ENCODE measurements at places on chromosomes 4 and X.

- no peak for DNase-seq
Measured at GRCh38 chr4:140642674-140643437, 74.1 kb upstream of the UCP1 start.

DNA sequence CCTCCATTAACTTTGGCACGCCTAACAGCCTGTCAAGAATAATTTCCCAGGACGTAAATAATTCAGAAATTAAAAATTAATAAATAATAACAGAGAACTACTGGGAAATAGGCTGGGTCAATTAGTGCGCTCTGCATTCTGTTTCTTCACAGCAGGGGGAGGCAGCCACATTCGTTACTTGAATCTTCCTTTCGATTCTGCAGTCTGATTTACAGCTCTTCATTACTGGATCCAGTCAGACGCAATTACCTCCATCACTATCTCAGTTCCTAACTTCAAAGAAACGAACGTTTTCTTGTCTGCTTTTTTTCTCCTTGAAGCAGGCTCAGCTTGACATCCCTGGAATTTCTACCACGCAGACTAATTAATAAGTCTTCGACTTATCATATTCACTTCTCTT is 9.0 kb upstream of the RPL34 start:
- no peak for DNase-seq

DNA sequence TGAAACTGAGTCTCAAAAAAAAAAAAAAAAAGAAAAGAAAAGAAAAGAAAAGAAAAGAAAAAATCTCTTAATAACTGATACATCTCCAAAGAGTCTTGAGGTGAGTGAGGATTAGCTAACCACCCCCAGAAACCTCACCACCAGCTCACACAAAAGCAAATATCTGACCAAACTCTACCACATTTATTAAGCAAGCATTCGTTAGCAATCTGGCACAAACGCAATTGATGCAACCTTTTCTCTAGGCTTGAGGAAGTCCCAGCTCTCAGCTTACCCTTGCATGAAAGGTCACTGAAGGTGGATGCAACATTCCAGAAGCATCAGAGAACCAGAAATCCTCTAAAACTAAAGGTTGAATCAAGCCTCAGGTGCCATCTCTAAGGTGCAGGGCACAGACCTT is 231.9 kb upstream of the BCOR start:
- DNase-seq, result no peak

DNA sequence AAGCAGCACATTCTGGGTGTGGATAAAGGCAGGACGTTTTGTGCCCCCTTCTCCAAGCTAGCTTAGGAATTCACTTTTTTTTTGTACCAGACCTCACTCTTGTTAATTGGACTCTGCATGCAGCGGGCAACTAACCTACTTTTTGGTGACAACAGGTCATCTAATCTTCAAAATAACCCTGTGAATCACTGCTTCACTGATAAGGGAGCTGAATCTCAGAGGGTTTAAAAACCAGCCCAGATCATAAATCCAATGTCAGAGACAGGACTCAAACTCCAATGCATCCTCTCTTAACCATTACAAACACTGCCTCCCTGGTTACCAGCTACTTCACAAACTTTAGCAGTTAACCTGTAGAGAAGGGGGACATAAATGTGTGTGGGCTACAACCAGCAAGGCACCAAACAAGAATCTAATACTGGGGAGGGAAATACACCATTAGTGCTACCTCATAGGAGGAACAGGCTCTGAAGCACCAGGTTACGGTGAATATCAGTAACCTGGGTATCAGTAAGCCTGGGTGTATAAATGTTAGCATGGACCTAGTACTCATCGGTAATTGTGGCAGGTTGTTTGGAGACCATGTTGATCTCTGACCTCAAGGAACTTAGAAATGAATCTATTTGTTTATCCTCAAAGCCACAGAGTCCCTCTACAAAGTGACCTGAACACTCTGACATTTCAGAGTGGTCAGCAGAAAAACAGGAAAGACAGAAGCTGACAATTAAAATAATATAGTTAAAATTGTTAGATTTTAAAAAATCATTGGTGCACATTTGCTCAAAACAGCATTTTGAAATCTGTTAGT is 2.6 kb downstream of the TIFA start:
- no peak for DNase-seq

- no peak for DNase-seq
Measured at GRCh38 chrX:46710425-46710824, 48.5 kb downstream of the SLC9A7 start.

DNA sequence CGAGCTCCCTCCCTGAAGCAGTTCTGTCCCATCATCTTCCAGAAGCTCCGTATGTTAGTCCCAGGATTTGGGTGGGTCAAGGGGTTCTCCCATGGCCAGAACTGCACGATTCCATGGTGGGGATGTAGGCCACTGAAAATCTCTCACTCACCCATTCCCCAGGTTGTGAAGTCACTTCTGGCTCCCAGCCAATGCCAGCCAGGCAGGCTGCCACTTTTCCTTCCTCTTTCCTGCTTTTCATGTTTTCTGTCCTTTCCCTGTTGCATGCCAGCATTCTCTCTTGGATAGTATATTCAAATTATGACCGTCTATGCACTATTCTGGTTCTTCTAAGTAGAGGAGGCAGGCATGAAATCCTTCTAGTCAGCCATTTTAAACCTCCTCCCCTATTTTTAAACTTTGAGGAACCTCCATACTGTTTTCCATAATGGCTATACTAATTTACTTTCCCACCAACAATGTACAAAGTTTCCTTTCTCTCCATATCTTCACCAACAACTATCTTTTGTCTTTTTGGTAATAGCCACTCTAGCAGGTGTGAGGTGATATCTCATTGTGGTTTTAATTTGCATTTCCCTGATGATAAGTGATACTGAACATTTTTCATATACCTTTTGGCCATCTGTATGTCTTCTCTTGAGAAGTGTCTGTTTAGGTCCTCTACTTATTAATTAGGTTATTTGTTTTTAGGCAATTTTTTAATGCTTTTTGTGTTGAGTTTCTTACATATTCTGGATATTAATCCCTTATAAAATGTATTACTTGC is 182.1 kb upstream of the TET2 start:
- DNase-seq, result no peak

GRCh38 chrX:153844509-153845082 is 14.3 kb upstream of the PDZD4 start:
- DNase-seq, result no peak

DNA sequence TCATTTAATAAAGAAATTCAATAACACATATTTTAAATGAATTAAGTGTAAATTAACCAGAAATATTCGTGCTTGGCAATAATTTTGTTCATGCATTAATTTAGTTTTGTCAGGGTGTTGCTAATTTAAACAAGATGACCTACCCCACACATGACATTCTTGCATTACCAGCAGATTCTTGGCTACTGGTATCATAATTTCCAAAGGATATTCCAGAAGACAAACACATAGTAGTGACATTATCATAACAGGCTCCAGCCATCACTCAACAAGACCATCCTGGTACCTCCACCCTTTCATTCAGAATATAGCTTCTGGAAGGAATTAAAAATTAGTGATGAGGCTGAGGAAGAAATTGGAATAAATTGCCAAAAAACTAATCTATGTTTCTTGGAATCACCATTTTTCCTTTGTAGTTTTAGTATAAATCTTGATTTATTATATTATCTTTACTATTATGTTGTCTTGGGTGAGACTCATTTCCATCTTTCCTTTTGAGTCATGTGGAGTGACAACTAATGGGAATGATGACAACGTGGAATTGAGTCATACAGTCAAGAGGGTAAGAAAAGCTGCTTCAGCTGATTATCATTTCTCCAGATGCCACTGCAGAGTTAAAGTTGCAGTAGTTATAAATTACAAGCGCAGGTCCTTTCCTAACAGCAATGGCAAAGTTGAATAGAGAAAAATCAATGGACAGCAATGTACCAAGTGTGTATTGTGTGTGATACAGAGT is 30.9 kb upstream of the HHIP start:
- no peak for DNase-seq

GRCh38 chr4:78829296-78829695 is 53.1 kb downstream of the BMP2K start:
- peak; percentile 40 for DNase-seq

- no peak for DNase-seq
Measured at GRCh38 chr4:147524601-147525000, 43.7 kb downstream of the EDNRA start.

- DNase-seq, result no peak
Measured at GRCh38 chr4:74095886-74096264, 3.1 kb downstream of the CXCL2 start.

- no peak for DNase-seq
Measured at GRCh38 chr4:126627255-126627654, 1005.5 kb upstream of the INTU start.

DNA sequence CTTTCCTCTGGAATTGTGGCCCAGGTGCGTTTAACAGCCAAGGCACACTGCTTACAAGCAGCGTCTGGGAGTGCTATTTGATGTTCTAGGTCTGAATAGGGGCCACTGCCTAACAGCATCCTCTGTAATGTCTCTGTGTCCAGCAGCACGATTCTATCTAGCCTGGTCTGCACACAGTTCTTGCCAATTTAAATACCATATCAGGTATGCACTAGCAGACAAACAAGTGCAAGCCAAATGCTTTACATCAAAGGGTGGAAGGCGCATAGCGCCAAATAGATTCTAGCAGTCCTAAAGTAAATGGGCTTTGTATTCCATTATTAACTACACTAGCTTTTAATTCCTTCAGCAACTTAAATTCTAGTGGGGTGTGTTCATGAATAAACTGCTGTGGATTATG is 15.8 kb upstream of the UGDH start:
- no peak for DNase-seq

- no peak for DNase-seq
Measured at GRCh38 chr4:86001591-86001990, 358.3 kb downstream of the MAPK10 start.

- no peak for DNase-seq
Measured at GRCh38 chr4:1609901-1610790, 74.0 kb downstream of the FAM53A start.

DNA sequence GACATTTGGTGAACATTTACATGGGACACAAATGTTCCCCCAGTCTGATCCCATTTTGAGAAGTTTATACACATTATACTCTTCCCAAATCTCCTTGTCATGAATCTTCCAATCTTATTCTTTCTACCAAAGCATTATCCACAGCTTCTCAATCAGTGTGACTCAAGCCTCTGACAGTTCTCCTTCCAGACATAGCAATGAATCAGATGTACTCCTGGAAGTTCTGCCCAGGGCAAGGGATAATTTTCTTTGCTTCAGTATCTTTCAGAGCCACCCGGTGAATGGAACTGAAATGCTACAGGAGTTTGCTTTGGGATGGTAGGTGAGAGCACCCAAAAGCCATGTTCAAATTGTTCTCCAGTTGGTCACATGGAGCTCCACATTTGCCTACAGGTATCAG is 145.5 kb downstream of the ANXA5 start:
- DNase-seq, result no peak

GRCh38 chr4:183858011-183858615 is 47.0 kb upstream of the STOX2 start:
- no peak for DNase-seq

GRCh38 chr4:101229116-101229515 is 118.2 kb downstream of the PPP3CA start:
- peak; percentile 44 for DNase-seq

Data from AG04449 (cell line).